Fibroblast of mammary gland (primary cell): ENCODE measurements at places on chromosomes 7 and 10.

- DNase-seq: no peak
These were observed 144.9 kb downstream of the SH3PXD2A start for GRCh38 chr10:103710490-103710889.

DNA sequence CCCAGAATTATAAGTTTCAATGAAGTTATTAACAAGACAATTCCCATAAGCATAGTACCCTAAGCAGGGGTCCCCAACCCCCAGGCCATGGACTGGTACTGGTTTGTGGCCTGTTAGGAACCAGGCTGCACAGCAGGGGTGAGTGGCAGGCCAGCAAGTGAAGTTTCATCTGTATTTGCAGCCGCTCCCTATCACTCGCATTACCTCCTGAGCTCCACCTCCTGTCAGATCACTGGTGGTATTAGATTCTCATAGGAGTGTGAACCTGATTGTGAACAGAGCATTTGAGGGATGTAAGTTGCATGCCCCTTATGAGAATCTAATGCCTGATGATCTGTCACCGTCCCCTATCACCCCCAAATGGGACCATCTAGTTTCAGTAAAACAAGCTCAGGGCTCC is 36.0 kb upstream of the KIAA1217 start:
- no peak for DNase-seq

DNA sequence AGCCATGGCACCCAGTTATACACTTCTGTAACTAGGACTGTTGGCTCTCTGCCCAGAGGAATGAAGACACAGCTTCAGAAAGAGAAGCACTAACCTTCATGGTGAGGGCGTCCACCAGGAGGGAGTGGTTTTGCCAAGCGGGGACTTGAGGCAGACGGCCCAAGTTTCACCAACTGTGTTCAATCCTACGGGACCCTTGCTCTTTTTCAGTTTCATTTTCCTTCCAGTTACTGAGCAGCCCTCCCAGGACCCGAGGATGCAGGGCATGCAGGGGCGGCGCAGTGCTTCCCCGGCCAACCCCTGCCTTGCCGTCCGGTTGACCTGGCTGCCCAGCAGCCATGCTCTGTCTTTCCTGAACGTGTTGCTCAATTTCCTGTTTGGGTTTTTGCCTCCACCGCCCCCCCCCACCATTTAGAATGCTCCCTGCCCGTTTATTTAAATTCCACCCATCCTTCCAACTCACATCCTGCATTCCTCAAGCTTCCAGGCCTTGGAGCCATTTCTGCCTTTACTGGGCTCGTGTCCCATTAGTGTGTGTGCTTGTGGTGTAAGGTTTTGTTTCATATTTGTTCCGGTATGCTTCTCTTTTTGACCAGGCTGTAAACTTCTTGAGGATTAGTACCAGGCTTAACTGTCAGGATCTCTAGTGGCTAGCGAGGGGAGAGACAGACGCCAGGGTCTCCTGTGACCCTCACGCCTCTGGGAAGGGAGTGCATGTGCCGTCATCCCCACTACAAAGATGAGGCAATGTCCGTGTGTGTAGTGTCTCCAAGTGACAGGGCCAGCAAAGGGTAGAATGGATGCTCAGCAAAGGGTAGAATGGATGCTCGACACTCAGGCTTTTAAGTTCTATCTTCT is 31.6 kb downstream of the IL15RA start:
- DNase-seq: peak; percentile 92

DNA sequence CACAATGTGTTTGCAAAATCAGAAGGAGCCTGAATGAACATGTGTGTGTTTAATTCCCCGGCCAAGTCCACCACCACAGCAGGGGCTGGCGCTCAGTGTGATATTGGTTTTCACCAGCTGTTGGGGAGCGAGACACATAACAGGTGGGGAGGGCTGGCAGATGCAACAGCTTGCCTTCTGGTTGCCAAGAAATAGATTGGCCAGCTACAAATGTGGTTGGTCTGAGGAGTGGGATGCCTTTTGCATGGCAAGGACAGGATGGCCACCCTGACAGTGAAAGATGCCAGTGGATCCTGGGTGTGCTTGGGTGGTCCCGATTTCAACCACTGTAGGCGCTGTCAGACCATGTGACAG is 292.5 kb upstream of the FZD8 start:
- no peak for DNase-seq

DNA sequence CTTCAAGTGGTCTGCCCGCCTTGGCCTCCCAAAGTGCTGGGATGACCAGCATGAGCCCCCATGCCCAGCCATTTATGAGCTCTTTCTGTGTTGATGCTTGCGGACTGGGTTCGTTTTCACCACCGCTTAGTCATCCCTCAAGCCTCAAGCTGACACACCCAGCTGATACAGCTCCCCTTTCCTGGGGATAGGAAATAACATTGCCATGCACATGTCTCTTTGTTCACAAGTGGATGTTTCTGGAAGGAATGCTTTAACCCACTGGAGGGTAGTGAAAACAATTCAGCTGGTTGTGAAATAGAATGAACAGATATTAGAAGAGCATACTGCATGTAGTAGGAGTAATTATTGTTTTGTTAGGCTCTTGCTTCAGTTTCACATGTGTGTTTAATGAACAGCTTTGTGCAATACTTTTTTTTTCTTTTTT is 8.5 kb upstream of the METTL27 start:
- peak; percentile 100 for DNase-seq

DNA sequence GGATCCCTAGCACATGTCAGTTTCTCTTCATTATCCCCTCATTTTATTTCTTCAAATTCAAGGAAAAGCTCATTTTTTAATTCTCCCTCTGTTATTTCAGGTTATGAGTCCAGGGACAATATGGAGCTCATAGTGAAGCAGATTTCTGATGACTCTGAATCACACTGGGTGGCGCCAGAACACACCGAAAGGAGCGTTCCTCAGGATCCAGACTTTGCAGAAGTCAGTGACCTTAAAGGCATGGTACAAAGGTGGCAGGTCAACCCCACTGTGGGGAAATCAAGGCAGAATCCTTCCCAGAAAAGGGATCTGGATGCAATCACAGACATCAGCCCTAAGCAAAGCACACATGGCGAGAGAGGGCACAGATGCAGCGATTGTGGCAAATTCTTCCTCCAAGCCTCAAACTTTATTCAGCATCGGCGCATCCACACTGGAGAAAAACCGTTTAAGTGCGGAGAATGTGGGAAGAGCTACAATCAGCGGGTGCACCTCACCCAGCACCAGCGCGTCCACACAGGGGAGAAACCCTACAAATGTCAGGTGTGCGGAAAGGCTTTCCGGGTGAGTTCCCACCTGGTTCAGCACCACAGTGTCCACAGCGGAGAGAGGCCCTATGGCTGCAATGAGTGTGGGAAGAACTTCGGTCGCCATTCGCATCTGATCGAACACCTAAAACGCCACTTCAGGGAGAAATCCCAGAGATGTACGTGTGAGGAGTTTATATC is 21.4 kb downstream of the ZKSCAN5 start:
- DNase-seq: peak; percentile 19
